Activated T-cell treated with anti-CD3 and anti-CD28 coated beads for 4 hours (primary cell): ENCODE measurements at places on chromosomes 1 and 21.

DNA sequence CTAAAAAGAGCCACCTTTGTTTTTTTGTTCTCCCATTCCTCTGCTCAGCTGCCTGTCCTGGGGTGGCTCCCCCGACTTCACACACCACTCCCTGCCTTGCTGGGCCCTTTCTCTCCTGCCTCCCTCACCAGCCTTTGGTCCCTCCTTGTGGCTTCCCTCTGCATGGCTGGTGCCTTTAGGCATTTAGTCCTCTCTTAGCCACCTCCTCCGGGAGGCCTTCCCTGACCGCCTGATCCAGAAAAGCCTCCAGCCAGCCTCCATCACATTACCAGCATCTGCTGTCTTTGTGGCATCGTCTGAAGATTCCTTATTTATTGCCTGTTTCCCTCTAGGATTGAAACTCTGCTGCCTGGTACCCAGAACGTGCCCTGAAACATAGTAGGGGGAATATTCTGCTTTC is 46.2 kb upstream of the ACOT11 start:
- DNase-seq: no peak

DNA sequence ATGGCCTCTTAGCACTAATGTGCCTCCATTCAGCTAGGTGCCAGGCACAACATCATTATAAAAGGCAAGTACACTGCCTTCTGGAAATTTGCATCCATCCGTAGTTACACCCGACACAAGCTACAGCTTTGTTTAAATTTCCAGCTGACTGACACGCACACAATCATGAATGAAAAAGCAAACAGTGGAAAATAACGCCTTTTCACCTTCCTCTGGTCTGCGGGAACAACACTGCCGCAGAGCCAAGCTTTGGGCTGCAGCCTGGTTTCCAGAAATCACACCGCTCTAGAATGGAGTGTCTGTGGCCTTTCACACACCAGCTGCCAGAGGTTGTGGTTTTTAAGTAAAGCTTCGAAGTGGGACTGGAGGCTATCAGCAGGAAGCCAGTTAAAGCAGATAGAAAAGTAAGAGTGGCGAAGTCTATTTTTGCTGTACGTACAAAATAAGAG is 142.8 kb upstream of the COA6 start:
- no peak for DNase-seq

DNA sequence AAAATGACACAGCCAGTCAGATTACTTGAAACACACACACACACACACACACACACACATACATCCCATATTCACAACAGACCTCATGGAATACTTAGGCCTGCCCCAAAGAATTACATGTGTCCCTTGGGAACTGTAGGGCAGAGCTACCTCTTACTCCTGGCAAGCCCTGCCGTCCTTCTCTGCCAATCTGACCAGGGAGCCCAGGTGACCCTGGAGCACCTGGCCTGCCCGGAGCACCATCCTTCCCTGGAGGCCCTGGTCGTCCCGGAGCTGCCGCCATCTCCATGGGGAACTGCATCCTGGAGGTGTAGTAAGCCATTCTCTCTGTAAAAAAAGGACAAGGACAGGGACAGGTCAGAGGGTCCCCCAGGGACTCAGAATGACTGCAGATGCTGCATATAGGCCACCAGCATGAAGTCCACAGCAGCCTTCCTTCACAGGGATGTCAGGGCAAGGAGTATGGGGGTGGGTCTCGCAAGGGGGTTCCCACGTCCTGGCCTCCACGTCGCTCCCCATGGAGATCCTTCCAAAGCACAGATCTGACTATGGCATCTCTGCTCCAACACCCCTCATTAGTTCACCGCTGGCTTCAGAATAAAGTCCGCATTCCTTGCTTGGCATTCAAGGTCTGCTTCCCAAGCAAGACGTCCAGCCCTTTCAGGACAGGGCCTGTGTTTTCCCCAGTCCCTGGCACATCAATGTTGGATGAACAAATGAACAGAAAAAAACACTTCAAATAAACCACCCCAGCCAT is 9.2 kb upstream of the PEF1 start:
- no peak for DNase-seq

GRCh38 chr1:248793592-248793991 is 32.1 kb downstream of the SH3BP5L start:
- DNase-seq: no peak

- DNase-seq: no peak
Observed at GRCh38 chr1:20723537-20724363, 5.9 kb upstream of the KIF17 start.

GRCh38 chr1:3746389-3746829 is 5.8 kb upstream of the CCDC27 start:
- no peak for DNase-seq

DNA sequence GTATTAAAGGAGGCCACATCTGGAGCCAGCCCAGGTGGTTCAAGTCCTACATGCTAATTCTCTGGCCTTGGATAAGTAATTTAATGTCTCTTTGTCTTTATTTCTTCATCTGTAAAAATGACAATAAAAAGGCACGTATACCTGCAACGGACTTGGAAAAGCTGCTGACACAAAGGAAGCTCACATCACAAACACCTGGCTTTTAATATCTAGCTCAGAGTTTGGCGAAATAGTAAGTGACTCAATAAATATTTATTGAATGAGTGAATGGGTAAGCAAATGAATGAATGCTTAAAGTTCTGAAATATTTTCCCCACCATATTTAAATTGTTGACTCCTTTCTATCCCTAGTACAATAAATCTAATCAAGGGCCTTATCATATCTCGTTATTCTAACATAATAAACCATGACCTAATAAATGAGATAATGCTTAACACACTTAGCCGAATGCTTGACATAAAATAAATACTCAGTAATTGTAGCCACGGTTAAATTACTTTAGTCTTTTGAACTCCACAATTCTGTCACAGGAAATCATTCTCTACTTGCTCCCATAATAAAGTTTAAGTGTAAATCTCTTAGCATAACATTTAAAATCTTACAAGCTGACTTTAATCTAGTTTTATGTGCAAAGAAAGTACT is 74.7 kb upstream of the PALMD start:
- no peak for DNase-seq

DNA sequence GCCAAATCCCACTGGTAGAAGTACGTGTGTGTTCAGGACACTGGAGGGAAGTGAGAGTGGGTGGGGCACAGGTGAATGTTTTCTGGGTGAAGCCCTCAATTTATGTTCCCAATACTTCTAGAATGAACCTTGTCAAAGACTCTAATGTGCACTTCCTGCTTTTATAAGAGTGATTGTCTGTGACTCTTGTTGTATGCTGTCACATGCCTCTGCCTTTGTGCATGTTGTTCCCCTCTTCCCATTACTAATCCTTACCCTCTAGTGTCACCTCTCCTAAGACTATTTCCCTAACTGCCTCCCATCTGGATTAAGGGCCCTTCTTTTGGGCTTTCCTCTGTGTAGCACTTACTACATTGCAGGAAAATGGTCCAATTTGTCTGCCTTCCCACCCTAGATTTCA is 2.5 kb upstream of the LINGO4 start:
- no peak for DNase-seq

DNA sequence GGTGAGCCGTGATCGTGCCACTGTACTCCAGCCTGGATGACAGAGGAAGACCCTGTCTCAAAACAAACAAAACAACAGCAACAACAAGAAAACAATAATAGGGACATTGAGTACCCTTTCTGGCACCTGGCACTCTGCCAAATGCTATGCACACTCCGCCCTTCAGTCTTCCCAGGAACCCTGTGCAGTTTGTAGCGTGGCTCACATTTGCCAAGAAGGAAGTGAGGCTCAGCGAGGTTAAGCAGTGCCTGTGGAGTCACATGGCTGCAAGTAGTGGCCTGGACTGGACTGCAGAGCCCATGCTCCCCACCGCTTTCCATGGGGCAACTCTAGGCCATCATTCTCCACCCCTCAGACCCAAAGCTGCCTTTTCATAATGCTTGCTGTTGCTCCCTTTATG is 5.3 kb upstream of the EVA1B start:
- no peak for DNase-seq

GRCh38 chr1:58397187-58397820 is 149.2 kb downstream of the OMA1 start:
- DNase-seq: no peak

DNA sequence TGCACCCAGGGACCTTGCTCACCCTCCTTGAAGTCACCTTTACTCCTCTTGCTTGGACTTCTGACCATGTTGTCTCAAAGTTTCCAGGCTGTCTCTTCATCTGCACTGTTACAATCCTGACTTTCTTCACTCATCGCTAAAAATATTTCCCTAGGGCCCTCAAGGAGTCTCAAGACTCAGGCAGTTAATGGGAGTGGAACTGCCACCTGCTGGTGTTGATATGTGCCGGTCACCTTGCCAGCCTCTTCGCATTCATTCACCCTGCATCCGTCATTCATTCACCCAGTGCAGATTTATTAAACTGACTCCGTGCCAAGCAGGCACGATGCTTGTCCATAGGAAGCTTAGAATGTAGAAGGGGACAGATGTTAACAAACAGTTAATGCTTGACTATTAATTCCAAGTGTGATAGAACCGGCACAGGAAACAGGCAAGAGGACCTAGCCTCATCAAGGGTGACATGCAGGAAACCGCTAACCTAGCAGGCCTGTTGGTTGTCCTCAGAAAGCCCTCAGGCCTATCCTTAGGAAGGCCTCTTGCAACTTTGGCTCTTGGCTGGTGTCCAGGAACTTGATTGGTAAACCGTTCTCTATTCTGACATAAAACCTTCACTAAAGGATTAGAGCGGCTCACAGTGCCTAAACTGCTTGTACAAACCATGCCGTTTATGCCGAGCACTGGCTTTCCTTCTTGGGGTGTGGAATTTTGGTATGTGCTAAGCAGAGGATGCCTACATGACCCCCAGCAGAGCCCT is 342.2 kb downstream of the CAMTA1 start:
- no peak for DNase-seq
